RWPE1 (cell line): ENCODE measurements at places on chromosomes 13 and 19.

DNA sequence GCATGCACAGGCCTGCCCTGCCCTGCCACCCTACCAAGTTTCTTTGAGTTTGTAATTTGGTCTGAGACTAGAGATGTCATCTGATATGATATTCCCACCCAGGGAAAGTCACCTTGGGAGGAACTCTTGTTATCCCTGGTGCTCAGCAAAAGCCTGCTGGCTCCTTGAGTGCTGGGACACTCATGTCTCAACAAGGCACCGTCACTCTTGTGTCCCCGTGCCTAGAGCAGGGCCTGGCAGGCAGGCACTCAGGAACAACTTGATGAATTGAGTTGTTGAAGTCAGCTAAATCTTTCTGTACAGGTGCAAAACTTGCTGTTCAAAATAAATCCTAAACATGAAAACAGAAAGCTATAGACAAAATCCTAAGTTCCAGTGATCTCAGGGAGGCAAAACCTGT, 345.4 kb downstream of the KCNRG start:
- DNase-seq: no peak

DNA sequence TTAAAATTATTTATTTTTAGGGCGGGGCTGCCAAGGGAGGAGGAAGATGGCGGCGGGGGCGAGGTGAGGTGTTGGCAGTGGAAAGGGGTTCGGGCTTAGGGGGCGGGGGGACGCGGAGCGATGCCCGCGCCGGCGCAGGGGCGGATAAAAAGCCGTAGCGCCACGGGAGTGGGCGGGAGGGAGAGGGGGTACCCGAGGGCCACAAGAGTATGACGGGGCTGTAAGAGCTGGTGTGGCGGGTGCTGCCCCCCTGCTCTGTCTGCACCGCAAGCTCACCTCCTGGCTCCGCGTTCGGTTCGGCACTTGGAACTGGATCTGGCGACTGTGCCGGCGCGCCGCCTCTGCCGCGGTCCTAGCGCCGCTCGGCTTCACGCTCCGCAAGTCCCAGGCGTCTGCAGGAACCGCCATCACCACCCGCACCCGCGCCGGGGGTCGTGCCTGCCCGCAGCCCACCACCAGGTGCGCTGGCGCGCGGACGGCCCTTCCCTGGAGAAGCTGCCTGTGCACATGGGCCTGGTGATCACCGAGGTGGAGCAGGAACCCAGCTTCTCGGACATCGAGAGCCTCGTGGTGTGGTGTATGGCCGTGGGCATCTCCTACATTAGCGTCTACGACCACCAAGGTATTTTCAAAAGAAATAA, 265.2 kb upstream of the SGCG start:
- peak; percentile 23 for DNase-seq

GRCh38 chr13:113046883-113047244, 58.7 kb upstream of the F7 start:
- no peak for DNase-seq

- peak; percentile 80 for DNase-seq
These were observed 23.2 kb upstream of the CPAMD8 start for GRCh38 chr19:17049711-17050280.

GRCh38 chr19:12544401-12544876, 6.8 kb downstream of the ZNF564 start:
- DNase-seq: no peak

GRCh38 chr13:20938302-20938701, 35.8 kb upstream of the XPO4 start:
- no peak for DNase-seq

- DNase-seq: no peak
These were observed 12.7 kb upstream of the DPY19L3 start for GRCh38 chr19:32392901-32393300.

DNA sequence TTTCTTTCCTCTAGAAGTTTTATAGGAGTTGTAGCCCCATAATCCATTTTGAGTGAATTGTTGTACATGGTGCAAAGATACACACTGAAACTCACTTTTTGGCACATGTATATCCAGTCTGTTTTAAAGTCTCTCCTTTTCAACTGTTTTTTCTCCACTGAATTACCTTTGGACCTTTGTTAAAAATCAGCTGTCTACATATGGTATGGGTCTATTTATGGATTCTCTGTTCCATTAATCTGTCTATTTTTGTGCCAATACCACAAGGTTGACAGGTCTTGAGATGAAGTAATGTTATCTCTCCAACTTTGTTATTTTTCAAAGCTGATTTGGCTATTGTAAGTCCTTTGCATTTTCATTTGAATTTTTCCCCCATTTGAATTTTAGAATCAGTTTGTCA, 4.7 kb downstream of the HNRNPA1L2 start:
- no peak for DNase-seq

DNA sequence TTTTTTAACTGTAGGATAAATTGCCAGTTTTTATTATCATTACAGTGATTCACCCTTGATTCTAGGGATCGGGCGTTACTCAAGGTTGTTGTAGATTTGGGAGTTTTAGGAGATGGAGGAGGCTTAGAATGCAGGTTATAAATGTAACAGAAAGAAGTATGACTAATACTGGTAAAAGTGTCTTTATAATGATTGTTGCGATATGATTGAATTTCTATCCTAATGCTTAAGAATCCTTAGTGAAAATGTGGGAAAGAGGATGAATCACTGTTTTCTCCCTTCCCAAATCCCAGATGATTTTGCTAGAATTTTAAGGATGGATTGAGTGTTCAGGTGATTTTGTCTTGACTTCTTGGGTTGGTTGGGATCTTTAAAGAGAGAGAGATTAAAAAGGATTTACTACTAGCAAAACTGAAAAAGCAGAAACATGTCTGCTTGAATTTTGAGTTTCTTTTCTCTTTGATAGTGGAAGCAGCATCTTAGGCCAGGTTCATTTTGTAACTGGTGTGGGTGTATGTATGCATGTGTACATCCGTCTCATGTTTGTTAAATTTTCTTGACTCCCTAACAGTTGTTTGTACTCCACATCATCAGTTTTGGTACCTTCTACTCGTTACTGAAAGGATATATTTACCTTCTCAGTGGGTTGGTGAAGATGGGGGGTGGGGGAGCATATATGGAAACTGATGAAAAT, 25.9 kb downstream of the ARHGAP35 start:
- no peak for DNase-seq

DNA sequence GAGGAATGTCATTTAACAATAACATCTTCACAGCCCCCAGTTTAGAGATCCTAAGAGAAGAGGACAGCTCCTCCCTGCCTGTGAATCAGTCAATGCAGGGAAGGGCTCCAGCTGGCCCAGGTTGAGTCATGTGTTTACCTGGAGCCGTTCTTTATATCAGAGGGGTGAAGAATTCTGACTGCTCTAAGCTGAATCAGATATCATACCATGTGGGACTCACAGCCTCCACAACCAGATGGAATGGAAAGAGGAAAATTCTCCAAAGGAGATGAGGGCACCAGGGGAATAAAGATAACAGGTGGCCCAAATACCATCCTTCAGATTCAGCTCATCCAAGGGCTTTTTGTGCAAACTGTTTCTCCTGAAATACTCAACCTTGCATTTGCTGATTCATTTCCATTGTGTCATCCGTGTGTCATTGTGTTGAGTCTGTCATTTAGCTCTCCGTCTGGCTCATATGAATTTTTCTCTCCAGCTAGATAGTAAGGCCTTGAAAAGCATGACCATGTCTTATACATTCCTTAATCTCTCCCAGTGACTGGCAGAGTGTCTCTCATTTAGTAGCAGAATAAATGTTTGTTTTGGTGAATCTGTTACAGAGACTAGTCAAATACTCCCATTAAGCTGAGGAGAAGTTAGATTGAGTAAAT, 217.9 kb downstream of the RFC3 start:
- peak; percentile 55 for DNase-seq

- peak; percentile 18 for DNase-seq
These were observed 143.3 kb upstream of the IPO5 start for GRCh38 chr13:97810152-97810551.

- DNase-seq: no peak
These were observed 919.9 kb upstream of the MIR17HG start for GRCh38 chr13:90427322-90428272.

DNA sequence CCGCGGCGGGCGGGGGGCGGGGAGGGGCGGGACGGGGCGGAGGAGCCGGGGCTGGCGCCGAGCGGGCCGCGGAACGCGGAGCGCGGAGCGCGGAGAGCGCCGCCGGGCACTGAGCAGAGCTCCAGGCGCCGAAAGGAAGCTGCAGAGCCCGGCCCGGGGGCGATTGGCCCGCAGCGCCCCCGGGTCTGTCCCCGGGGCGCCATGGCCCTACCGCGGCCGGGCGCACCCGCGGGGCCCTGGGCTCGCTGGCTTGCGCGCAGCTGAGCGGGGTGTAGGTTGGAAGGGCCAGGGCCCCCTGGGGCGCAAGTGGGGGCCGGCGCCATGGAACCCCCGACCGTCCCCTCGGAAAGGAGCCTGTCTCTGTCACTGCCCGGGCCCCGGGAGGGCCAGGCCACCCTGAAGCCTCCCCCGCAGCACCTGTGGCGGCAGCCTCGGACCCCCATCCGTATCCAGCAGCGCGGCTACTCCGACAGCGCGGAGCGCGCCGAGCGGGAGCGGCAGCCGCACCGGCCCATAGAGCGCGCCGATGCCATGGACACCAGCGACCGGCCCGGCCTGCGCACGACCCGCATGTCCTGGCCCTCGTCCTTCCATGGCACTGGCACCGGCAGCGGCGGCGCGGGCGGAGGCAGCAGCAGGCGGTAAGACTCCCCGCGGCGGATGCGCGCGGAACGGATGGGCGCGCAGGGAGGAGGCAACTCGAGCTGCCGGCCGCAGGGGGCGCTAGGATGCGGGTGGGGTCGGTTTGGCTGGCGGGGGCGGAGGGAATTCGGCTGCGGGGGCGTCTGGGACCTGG, at the start of gene PDE4A:
Gene PDE4A (plus strand): TSS at position 95 of the 796 bp plus-strand sequence. CDS start 227 bp downstream, at position 322.
- no peak for DNase-seq

- no peak for DNase-seq
These were observed 42.0 kb downstream of the SPTBN4 start for GRCh38 chr19:40508739-40509260.

- DNase-seq: no peak
These were observed 7.5 kb downstream of the ZNF610 start for GRCh38 chr19:52343548-52343947.

GRCh38 chr13:36548129-36548528, 115.8 kb downstream of the CCNA1 start:
- no peak for DNase-seq

- no peak for DNase-seq
These were observed 9.7 kb downstream of the PRKACA start for GRCh38 chr19:14107581-14108461.

DNA sequence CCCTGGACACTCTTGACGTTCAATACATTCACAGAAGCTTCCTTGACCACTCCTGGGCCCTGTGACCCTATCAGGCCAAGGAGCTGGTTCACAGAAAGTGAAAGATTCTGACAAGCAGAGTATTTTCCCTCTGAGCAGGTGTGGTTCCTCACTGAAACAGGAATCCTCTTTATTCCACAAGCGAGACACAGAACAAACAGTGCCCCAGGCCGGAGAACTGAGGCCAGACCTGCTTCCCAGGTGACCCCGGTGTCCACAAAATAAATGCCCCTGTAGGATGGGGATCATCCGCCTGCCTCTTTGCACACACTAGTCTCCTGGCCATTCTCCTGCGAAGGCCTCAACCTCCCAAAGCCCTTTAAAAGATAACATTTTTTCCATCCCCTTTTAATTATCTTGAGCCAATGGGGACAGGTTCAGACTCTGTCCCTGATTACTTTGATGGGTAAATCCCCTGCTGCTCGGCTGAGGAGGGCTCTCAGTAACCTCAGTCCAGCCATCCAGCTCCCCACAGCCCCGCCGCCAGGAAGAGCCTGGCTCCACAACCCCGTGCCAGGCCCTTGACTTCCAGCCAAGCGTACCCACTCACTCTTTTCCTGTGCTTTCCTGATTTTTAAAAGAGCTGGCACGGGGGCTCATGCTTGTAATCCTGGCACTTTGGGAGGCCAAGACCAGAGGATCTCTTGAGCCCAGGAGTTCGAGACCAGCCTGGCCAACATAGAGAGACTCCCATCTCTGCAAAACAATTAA, 129.1 kb downstream of the FOXO1 start:
- DNase-seq: no peak

- DNase-seq: no peak
These were observed 34.0 kb downstream of the DPF1 start for GRCh38 chr19:38190061-38190460.

- DNase-seq: no peak
These were observed 45.9 kb upstream of the C19orf12 start for GRCh38 chr19:29760752-29761502.

GRCh38 chr13:41515491-41516139, 58.3 kb downstream of the RGCC start:
- DNase-seq: no peak

DNA sequence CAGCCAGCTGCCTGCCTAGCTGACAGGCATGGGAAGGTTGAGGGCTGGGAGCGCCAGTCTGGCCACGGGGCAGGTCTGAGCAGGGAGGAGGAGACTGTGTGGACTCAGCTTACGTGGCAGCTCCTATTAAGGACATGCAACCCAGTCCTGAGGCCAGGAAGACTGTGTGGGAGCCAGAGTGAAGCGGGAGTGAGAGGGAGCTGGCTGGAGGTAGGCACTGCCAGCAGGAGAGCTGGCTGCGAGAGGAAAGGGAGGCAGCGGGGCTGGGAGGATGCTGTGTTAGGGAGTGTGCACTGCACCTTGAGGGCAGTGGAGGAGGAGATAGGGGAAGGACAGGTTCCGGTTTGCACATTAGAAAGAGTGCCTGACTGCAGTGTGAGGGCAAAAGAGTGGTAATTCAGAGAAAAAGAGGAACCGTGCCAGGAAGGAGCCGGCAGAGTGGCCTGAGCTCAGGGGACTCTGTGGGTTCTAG, 99.2 kb downstream of the SLC7A1 start:
- DNase-seq: peak; percentile 50
